ENCODE measurements at places on chromosomes 7 and 10.

GRCh38 chr7:37062560-37062859 is 338.2 kb upstream of the AOAH start:
- no peak for DNase-seq

DNA sequence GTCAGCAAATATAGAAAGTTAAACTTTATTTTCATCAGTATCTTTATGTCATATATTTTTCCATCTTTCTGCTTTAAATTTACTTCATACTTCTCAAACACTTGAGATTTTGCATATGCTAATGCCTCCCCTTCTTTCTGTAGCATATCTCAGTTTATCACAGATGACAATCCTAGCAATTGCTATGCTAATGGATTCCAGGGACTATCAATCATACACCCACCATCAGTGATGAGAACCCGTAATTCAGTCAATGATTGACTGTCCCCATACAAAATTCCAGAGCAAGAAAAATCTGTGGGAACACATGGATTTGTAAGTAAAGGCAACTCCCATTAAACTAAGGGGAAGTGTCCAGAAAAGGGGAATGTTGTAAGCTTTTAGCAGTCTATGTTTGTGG is 432.4 kb upstream of the SEMA3D start:
- DNase-seq = no peak

DNA sequence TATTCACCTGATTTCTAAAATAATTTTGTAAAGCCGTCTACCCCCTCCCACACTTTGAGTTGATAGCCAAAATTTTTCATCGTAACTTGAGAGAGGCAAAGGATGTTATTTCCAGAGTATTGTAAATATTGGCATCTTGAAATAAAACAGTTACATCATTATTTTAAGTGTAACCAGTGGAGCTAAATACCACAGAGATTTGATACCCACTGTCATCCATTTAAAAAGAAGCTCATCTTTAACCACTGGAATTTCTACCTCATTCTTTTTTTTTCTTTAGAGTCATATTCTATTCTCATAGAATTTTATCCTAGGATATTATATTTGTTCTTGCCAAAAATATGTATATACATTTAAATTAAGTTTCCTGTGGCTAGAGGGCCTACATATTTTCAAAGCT is 48.6 kb downstream of the CAMK1D start:
- no peak for DNase-seq

- DNase-seq = no peak
Measured at GRCh38 chr10:116526219-116526618, 19.5 kb upstream of the PNLIP start.

GRCh38 chr7:108629651-108630400 is 60.2 kb downstream of the DNAJB9 start:
- no peak for DNase-seq

DNA sequence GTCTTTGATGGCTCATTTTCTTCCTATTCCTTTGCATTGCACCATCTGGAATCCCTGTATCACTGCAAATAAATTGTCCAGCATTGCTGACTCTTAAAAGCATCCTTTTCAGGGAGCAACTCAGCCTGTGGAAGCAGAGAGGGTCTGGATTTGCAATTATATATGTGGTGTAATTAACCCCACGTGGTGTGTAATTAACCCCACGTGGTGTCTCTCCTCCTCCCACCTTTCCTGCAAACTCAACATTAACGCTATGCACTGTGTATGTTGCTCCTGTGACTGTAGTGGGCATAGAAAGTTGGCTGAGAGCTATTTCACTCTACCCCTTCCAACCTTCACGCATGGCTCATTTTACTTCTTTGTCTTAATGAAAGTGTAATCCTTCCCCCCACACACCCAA is 689.0 kb upstream of the COBL start:
- no peak for DNase-seq

GRCh38 chr10:6171881-6172695 is 30.6 kb upstream of the PFKFB3 start:
- no peak for DNase-seq

DNA sequence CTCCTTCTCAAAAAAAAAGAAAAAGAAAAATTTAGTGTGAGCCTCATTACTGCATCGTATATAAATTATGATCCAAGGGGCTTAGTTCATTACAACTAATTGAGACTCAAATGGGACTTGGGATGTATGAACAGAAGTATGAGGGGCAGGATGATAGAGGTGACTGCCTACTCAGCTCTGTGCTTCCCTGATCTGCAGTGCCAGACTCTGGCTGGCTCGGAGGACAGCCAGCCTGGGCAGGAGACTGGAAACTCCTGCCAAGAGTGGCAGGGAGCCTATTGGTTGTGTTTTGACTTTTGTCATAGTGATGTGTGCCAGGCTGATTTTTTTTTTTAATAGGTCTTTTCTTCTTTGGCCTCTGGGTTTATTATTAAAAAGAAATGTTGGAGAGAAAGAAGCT is 73.8 kb upstream of the GTF2IRD1 start:
- no peak for DNase-seq

GRCh38 chr7:70706204-70706603 is 425.7 kb upstream of the GALNT17 start:
- no peak for DNase-seq

GRCh38 chr7:157559596-157560257 is 222.9 kb downstream of the DNAJB6 start:
- DNase-seq = no peak

DNA sequence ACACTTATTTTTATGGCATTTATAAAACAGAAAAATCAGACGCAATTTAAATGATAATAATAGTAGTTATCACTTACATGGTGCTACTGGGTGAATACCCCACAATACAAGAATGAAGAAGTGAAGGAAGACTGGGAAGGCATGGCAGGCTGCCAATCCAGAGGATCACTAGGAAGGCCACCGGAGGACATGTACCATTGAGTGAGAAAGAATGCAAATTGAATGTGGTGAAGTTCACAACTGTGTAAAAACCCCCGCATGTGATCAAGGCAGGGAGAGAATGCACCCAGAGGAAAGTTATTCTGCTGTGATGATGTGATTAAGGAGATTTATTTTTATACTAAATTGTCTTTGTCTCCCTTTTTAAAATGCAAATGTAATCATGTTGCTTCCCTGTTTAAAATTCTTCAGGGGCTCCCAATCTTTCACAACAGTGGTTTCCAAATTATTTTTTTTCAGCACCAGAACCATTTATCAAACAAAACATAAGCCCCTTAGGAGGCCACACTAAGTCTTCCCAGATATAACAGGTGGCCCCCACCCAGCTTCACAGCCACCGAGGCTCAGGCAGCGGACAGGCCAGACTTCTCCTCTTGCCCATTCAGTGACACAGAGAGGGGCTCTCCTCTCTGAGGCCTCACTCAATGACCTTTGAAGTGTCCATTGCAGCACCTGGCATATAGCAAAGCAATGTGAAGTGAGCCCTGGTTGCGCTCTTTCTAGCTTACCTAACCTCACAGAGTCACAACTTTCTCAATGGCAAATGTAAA is 59.6 kb downstream of the FRMPD2 start:
- DNase-seq = no peak

- DNase-seq = no peak
Measured at GRCh38 chr10:121268363-121268762, 329.9 kb downstream of the FGFR2 start.

DNA sequence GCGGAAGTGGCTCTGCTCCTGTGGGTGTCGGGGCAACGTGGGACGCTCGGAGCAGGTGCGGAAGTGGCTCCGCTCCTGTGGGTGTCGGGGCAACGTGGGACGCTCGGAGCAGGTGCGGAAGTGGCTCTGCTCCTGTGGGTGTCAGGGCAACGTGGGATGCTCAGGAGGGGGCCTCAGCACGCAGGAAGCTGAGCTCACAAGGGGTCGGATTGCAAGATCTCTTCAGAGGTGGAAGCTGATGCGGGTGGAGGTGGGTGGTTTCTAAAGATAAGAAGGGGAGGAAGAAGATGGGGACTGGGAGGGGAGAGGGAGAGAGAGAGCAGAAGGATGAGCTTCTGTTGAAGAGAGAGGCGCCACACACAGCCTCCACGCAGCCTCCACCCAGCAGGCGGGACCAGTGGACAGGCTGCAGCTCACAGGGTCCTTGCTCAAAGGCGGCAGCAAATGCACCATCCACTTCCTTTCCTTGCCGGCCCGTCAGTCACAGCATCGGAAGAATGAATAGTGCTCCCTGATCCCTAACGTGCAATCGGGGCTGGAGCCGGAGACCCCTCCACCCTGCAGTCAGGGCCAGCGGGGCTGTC is 78.7 kb downstream of the PTPRN2 start:
- no peak for DNase-seq

DNA sequence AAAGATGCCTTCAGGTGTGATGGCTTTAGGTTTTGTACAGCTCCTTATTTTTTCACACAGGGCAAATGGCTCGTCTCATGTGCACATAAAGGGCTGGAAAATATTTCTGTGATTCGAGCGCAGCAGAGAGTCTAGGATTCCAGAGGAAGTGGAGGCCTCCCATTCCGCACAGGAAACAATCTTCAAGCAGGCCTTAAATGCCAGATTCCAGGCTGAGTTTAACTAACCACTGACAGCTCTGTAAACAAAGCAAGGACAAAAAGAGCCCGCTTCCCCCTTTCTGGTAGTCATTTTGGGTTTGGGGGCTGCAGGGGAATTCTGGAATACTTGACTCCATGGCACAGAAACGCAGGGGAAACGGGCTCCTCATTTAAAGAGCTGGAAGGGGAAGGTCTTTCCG is 87.2 kb downstream of the CALD1 start:
- DNase-seq = no peak

GRCh38 chr7:107836237-107837144 is 33.5 kb upstream of the SLC26A3 start:
- no peak for DNase-seq

DNA sequence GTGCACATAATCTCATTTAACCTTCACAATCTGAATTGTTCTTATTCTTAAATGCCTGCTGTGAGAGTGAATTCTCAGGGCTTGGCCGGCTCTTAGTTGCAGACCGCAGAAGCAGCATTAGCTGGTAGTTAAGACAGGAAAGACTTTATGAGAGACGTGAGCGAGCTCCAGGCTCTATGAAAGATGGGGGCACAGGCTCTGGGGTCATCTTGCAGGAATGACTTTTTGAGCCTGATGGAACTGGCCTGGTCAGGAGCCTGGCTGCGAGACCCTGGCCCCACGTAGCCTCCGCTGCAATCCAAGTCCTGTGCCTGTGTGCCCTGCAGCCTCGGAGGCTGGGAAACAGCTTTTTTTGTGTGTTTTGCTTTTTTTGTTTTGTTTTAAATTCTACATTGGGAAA is 958.8 kb upstream of the ZNF722 start:
- DNase-seq = no peak

DNA sequence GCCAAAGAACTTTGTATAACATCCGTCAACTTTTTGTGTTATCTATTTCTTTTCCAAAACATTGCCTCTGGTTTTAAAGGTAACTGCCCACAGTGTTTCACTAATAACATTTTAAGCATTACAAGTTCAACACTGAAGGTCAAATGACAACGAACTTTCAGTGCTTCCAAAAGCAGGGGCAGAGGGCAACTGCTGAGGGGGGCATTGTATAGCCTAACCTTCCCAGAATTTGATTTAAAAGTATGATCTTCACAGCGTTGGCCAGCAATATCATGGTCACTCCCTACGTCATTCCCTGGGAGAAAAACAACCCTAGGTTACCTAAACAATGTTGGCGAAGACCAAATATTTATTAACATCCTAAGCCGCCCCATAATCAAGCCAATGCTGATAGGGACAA is 2.5 kb upstream of the GOT1 start:
- DNase-seq = no peak

GRCh38 chr10:52678611-52679010 is 94.0 kb downstream of the MBL2 start:
- no peak for DNase-seq

DNA sequence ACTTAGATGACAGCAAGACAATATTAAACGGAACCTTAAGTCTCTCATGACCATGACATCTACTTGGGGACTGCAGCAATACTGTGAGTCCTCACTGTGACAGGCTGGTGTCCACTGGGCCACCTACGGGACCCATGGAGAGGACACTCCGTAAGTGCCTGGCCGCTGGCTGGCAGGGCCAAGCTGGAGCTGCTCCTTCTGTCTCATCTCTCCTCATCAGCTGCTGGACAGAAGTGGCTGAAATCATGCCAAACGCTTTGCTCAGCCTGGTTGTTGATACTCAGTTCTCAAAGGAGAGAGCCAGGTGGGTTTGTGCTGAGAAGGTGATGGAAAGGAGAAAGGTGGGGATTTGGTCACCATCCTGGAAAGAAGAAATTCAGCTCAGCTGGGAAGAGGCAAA is 33.3 kb downstream of the AFAP1L2 start:
- no peak for DNase-seq

- DNase-seq = no peak
Measured at GRCh38 chr7:11331128-11332102, 357.7 kb downstream of the PHF14 start.

DNA sequence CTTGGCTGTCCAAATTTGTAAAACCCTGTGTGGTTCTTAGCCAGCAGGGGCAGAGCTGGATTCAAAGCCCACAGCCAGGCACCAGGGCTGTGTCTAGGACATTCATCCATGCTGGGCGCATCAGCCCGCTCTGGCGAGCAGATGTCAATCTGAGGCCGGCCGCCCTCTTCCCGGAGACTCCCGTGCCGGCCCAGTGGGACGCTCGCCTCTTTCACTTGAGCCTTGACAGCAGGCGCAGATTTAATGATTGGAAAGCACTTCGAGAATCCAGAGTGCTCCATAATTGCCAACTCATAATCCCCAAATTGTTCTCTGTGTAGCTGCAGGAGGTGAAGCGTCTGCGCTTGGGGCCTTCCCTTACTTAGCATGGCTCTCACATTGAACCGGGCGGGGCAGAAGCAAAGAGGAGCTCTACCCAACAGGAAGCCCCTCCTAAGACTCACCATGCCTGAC is 36.7 kb downstream of the SLIT1 start:
- no peak for DNase-seq

DNA sequence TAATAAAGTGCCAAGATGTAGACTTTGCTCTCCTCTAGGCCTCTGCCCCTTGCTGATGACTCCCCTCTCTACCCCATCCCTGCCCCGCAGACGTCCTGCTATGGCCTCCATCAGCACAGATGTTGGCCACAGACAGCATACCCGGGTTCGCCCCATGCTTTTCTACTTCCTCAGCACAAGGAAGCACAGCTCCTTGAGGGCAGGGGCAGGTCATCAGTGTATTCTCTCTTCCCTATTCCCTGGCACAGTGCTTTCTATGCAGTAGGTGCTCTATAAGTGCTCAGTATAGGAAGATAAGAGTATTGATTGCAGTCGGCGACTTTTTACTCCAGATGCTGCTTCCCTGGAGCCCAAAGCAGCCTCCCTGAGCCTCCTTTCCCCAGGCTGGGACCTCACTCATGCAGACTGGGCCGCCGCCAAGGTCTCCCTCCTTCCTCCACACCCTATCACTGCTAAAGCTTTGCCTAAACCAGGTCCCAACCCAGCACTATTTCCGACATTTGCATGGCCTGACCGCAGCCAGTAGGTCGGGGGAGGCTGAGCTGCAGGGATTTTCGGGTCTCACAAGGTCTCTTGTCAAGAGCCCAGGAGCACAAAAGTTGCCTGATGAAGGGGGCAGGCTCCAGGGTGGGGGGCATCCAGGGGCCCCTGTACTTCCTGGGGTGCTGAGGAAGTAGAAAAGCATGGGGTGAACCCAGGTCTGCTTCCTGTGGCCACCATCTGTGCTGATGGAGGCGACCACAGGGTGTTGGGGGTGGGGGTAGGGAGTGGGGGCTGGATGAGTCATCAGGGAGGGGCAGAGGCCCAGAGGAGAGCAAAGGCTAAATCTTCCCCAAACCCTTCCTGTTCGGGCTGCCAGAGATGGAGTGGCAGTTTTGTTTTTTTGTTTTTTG is 8.0 kb downstream of the CALHM3 start:
- peak; percentile 53 for DNase-seq

- DNase-seq = peak; percentile 26
Measured at GRCh38 chr7:142887282-142888015, 1.9 kb upstream of the TRPV6 start.

GRCh38 chr10:101562231-101562630 is 25.8 kb downstream of the POLL start:
- DNase-seq = no peak

GRCh38 chr10:88227342-88228018 is 355.6 kb downstream of the RNLS start:
- no peak for DNase-seq

Data from activated CD4-positive, CD25-positive, alpha-beta regulatory T cell treated with anti-CD3 and anti-CD28 coated beads, Interleukin-2, amount 50 U/mL, for 72 hours (primary cell).